ENCODE measurements at places on chromosomes 6 and 20.

- no peak for DNase-seq
These were observed 1100.6 kb upstream of the CITED2 start for GRCh38 chr6:140475086-140475485.

GRCh38 chr6:44050872-44051505 lies 76.3 kb downstream of the MRPL14 start:
- DNase-seq: no peak

- no peak for DNase-seq
These were observed 5.3 kb upstream of the TTPAL start for GRCh38 chr20:44470327-44470726.

- DNase-seq: no peak
These were observed 518.6 kb downstream of the PKHD1 start for GRCh38 chr6:51568771-51569170.

GRCh38 chr20:31956556-31957526 lies 5.0 kb upstream of the PDRG1 start:
- DNase-seq: no peak

DNA sequence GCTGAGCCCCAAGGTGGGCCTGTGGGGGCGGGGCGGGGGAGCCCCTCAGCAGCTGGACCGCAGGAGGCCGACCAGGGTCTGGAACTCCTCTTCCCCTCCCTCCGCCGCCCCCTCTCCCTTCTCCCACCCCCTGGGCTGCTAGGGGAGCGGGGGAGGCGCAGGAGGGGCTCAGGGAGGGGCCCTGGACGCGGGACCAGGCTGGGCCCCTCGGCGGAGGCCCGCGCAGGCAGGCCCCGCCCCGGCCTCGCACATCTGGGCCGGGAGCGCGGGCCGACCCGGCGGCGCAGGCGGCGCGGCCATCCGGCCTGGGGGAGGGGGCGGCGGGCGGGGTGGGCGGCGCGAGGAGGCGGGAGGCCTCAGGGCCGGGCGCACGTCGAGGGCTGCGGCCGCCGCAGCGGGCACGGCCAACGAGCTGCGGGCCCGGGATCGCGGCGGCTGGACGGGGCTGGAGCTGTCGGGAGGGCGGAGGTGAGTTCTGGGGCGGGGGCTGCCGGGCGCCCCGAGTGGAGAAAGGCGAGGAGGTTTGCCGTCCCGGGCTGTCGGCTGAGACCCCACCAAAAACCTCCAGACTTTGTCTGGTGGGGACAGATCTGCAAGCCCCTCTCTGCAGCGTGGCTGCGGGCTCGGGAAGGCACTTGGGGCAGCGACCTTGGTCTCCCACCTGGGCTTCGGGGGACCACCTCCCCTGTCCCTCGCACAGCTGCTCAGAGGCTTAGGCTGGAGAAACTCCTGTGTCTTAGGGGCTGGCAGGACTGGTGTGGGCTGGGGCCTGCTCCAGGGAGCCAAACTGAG lies at the start of gene HSPA12B:
Gene HSPA12B, plus strand, starts transcription at position 359 of the 792 bp plus-strand sequence. CDS start 5,990 bp downstream, outside the sequence.
- DNase-seq: no peak

DNA sequence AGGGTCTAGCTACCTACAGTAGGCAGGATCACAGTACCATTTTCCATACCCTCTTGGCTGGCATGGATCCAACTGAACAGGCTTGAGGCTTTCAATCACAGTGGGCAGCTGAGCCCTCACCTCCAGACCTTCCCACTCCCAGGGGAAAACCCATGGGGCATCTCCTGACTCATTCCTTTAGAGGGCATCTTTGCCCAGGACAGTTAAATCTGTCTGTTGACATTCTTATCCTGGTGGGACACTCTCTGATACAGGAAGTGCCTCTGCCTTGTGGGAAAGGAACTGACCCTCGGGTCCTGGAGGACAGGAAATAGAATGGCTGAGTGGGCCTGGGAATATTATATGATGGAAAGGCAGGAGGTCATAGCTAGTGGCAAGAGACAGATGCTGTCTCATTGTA lies 10.2 kb upstream of the EPB41L1 start:
- no peak for DNase-seq

All from NCI-H2081 treated with DMSO at 0.1 percent for 48 hours (cell line).